IMR-90 (cell line): ENCODE measurements at places on chromosomes 7 and 10.
A peak's percentile ranks its signal among the peaks of the same experiment; 100 is the strongest.

- DNase-seq: no peak
These were observed 270.7 kb downstream of the PRPF18 start for GRCh38 chr10:13857451-13857850.

- peak; percentile 25 for DNase-seq
These were observed 501.7 kb downstream of the PARD3 start for GRCh38 chr10:34313353-34313752.

DNA sequence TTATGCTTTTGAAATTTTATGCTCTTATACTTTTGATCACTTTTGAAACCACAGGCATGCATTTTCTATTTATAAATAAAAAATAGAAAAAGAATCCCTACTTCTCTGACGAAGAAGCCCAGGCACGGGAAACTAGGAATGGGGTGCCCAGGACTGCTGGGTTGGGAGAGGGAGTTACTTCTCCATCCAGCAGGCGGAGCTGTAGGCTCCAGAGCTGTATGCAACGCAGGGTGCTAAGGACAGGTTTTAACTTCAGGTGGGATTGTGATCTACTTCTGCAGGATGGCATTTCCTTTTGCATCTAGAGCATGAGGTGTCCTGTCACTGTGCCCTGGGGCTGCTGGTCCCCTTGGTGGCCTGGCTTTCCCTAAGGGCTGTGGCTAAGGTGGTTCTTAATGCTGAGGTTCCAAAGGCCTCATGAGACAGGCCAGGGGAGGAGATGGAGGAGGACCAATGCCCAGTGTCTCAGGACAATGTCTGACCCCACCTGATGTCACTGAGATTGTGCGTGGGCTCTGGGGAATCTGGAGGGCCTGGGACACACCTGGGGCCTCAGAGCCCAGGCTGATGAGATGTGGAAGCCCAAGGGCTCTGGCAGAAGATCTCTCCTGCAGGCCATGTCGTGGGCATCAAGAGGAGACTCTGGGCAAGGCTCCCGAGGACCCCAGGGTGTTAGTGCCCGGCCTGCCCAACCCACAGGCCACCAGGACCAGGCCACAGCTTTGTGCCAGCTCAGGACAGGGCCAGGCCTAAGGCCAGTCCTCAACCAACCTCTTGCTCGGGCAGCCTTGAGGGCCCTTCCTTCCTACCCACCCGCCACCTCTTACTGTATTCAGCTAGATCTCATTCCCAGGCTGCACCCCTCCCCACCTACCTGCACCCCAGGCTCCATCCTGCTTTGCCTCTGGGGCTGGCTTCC lies 507 bp downstream of the CCDC201 start:
- no peak for DNase-seq

DNA sequence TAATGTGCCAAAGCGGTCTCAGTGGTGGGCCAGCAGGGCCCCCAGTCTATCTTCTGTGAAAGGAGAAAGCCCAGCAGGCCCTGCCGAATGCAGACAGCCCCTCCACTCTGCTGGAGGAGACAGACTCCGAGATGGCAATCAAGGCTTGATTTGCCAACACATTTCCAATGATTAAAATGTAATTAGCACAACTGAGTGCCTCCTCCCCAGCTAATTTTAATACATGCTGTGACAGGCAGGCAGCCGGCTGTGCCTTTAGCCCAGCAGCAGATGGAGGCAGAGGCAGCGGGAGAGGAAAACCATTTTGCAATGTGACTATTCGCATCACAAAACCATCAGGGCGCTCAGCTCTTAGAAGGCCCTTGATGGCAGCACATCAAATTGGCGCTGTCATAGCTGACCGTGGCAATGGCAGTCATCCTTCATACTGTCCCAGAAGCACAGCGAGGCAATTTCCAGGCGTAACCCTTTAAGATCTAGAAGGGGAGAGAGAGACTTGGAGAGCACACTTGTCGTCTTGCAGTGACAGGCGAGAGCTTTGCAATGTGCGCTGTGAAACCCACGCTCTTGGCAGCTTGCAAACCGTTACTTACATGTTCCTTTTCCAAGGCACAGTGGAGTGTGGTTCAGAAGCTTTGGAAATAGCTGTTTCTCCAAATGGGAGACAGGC lies 714.8 kb upstream of the GALNT17 start:
- DNase-seq: no peak

- DNase-seq: peak; percentile 93
These were observed 163.1 kb upstream of the PLXNA4 start for GRCh38 chr7:132739271-132739955.

DNA sequence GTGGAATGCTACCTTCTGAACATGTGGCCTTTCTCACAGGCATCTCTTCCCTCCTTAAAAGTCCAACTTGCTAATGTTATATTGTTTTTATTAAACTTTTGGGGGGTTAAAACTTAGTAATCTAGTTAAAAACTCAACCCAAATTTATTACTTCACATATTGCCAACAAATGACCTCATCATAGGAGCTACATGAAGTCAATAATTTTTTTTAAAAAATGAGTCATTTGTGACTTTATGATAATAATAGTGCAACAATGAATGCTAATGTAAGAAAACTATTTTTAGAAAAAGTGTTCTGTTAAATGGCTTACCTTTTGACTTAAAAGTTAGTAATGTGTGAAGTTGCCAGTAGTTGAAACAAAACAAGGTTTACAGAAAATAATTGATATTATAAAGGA lies 325.9 kb upstream of the FZD1 start:
- peak; percentile 41 for DNase-seq

- peak; percentile 10 for DNase-seq
These were observed 158.1 kb downstream of the BTAF1 start for GRCh38 chr10:92081641-92082040.

DNA sequence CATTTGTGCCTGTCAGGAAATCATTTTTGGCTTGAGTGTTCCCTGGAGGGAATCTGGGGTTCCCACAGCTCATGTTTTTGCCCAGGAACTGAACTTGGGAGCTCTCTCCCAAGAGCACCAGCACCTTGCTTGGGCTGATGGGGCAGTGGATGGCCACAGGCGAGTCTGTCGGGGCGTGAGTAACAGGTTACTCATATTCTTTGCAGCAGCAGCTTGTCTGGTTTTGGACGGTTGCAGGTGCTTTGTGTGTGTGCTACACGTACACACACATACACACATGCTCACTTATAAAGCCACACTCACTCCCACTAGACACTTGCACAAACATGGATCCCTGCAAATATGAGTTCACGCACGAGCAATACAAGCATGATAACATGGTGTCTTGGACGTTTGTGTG lies 2.9 kb upstream of the PALD1 start:
- peak; percentile 8 for DNase-seq

DNA sequence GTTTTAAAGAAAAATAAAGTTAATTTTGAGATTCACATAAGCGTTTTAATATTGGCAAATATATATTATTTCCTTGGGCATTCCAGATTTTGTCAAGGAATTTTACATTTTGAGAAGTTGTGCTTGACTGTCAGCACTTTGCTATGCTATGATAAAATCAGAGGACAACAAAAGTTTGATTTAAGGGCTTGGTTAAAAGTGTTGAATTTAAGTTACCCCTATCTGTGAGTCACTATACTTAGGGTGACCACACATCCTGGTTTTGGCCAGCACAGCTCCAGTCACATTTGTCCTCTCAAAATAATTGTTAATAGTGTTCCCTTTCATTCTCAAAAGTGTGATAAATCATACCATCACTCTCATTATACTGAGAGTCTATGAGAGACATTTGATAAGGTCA lies 34.2 kb upstream of the ANK3 start:
- no peak for DNase-seq

DNA sequence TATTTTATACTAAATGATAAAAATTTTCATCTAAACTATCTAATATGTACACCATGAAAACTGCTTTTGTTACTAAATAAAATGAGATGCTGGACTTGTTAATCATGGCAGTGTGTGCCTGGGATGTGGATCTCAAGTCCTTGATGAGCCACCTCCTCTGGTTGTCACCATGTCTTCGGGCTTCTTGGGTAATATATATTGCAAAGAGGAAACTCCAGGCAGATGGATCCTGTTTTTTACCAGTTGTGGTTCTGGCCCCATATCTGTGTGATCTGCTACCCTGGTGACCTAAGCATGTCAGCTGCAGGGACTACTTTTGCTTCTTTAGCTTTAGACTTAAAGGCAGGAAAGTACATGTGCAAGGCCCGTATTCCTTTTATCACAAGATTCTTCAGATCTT lies 46.2 kb downstream of the TMEM60 start:
- DNase-seq: no peak

GRCh38 chr7:28921822-28922221 lies 36.3 kb downstream of the TRIL start:
- DNase-seq: peak; percentile 68

- peak; percentile 66 for DNase-seq
These were observed 372.4 kb upstream of the LRGUK start for GRCh38 chr7:133754708-133755107.

GRCh38 chr7:4807598-4808016 lies 32.2 kb downstream of the AP5Z1 start:
- DNase-seq: no peak

DNA sequence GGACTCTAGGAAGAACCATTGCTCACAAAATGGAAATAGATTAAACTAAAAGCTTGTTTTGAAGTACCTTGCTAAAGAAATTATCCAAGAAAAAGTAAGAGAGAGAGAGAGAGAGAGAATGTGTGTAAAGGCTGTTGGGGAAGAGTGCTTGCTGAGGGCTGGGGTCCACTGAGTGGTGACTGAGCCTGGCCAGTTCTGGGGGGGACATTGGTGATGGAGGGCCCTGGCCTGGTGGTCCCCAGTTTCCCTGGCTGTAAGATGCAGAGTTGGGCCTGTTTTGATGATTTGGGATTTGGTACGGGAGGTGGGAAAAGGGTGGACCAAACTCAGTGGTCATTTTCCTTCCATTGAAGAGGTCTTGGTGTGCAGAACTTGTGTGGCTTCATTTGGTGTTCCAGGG lies 880 bp downstream of the RAMP3 start:
- no peak for DNase-seq

DNA sequence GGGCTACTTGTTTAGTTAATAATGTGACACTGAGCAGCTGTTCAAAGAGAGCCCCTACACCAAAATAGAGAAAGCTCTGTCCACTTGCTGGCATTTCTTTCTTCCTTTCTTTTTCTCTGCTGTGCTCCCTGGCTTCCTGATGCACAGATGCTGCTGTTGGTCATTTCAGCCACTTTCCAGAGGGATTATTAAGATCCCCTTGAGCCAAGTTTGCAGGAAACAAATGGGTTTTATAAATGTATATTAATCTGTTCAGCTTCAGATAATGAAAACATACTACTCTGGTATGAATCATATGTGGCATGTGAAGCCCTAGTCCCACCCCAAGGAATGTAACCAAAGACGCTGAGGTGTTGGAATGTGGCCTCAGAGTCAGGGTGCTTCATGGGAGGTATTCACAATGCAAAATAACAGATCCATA lies 638.2 kb upstream of the FZD8 start:
- DNase-seq: peak; percentile 54

DNA sequence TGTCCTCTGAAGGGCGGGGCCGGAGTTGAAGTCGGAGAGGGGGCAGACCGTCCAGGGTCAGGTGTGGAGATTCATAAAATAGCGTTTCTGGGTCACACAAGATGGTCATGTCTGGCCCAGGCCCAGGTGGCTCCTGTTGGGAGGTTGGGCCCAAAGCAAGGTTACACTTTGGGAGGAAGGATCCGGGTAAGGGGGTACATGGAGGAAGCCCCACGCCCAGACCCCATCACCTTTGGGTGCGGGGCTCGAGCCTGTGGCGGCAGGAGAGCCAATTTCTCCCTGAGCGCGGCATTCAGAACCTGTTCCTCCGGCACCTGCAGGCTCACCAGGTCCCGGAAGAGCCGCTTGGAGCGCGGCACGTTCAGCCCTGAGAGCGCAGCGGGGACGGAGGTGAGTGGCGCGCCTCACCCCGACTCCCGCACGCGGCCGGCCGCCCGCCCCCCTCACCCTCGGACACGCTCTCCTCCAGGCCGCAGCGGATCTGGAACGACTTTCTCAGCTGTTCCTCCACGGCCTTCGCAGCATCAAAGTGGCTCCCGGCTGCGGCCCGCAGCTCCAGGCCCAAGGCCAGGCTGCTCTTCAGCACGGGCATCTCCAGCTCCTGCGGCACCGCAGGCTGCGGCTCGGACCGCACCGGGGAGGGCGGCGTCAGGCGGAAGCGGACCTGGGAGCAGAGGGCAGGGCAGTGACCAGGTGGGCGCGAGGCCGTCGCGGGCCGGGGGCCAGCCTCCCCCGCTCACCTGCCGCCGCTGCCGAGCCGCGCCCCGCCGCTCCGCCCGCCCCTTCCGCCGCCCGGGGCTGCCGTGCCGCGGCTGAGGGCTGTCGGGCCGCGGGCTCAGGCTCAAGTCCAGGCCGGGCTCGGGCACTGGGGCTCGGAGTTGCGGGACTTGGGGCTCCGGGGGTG lies 644 bp downstream of the PPP1R35 start:
- DNase-seq: no peak

GRCh38 chr10:26367771-26368170 lies 70.4 kb upstream of the APBB1IP start:
- no peak for DNase-seq

GRCh38 chr7:105916603-105917002 lies 40.2 kb upstream of the ATXN7L1 start:
- peak; percentile 56 for DNase-seq

GRCh38 chr7:138773817-138774216 lies 24.0 kb upstream of the TMEM213 start:
- DNase-seq: no peak

DNA sequence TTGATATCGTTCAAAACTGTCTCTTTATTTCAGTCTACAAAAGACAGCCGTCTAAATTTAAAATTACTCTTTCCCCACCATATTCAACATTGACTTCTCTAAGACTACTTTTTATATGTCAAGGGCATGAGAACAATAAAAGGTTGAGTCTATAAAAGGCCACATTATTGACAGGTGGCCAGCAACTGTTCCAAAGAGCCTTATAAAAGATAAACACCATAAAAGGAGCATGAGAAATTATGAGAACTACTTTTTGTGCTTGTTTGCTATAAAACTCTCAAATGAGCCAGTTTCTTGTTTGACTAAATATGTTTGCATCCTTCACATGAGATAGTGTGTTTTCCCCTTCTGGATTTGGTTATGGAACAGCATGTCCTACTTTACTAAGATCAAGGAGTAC lies 189.2 kb downstream of the THSD7A start:
- no peak for DNase-seq

DNA sequence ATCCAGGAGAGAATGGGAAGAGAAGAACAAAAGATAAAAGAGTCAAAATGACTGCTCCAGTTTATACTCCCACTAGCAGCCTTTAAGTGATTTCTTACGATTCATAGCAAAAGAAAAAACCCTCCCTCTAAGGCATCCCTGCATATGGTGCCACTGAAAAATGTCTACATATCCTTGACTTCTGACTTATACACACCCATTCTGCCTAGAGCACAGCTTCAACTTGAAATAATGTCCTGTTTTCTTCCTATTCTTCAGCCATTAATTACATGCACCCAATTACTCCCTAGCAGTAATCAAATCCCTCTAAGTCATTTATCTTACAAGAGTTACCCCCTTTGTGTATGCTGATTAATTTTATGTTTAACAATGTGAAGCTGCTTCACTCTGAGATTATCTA lies 393.5 kb downstream of the HTR7 start:
- DNase-seq: no peak

GRCh38 chr10:125291836-125292235 lies 131.5 kb upstream of the CTBP2 start:
- DNase-seq: no peak
